ENCODE measurements at places on chromosomes 11 and 22. TPM values are rescaled to one million over a fixed set of nuclear protein-coding genes. Genes with fewer than 3 reads are reported as not detected.

CYTH4 gene
- 4.8 TPM for total RNA-seq

P4HA3 gene
- total RNA-seq = 0.78 TPM

NXPE1 gene
- not detected for total RNA-seq

DNA sequence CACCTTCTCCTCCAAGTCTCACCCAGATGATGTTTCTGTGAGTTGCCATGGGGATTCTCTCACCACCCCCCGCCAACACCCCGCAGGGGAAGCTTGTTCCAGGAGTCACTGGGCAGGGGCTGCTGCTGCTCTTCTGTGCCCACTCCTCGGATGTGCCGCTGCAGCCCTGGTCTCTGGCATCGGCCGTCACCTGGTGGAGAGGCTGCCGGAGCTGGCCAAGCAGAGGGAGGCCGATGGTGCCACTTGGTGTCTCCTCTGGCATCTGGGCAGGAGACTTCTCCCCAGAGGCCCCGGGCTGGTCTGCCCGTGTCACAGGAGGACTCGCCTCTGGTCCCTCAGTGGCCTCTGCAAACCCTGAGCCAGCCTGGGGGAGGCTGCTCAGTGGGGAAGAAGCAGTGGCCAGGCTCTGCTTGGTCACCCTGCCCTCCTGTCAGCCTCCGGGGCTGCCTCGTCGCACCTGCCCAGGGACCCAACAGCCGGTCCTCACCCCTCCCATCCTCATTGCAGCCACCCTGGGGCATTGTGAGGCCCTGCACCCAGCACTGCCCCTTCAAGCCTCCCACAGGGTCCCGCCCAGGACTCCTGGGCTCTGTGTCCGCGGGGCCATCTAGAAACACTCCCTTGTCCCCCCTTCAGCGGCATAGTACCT lies 424 bp upstream of the ADORA2A start:
- DNase-seq = no peak

DNA sequence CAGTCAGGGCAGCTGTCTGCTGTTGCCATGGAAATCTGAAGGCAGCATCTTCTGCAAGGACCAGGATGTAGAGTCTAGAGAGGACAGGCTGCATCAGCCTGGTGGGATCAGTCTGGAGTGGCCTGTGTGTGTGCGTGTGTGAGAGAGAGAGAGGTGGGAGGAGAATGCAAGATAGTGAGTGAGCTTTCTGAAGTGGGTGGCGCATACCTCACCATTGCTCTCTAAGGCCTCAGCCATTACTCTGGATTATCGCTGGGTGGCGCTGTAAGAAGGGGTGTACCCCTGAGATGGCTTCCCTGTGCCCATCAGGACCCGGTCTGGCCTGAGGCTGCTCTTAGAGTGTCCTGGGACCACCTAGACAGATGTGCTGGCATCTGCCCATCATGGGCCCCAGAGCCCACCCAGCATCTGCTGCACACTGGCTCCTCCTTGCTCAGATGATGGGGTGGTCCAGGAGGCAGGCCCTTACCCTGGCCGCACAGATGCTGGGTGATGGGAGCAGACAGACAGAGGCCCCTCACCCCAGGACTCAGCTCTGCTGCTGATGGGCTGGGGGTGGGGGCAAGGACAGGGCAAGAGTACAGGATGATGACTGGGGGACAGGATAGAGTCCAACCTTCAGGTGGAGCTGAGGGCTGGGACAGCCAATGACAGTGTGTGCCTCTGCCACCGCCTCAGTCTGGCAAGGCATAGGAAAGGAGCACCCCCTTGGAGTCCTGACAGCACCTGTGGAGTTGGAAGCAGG lies 25.7 kb upstream of the TUB start:
- no peak for DNase-seq
